Camera-type eye (tissue), 1 donor: ENCODE measurements at places on chromosomes 6 and 20. TPM values are rescaled to one million over a fixed set of nuclear protein-coding genes. Genes with fewer than 3 reads are reported as not detected.

MTG2 gene
- total RNA-seq: 26.1 TPM

DNAH8 gene
- total RNA-seq: 0.27 TPM

BCLAF1 gene
- 327 TPM for total RNA-seq

CST5 gene
- not detected for total RNA-seq

FAM83D gene
- total RNA-seq: 6.3 TPM

COL9A3 gene
- total RNA-seq: 134 TPM

DEFB124 gene
- total RNA-seq: not detected

VGLL2 gene
- 2.8 TPM for total RNA-seq

SAPCD1 gene
- total RNA-seq: 3.8 TPM

ETV7 gene
- total RNA-seq: 0.38 TPM

TSPYL1 gene
- total RNA-seq: 77.6 TPM

SPATS1 gene
- not detected for total RNA-seq

VSTM2L gene
- total RNA-seq: 25.0 TPM

LRFN2 gene
- total RNA-seq: 6.2 TPM

C6orf52 gene
- not detected for total RNA-seq

POLR1C gene
- total RNA-seq: 34.3 TPM

DLL1 gene
- 23.6 TPM for total RNA-seq

MOG gene
- total RNA-seq: 0.16 TPM

GPR6 gene
- not detected for total RNA-seq

NRSN2 gene
- 16.0 TPM for total RNA-seq

GCNT2 gene
- total RNA-seq: 34.2 TPM

ZBP1 gene
- total RNA-seq: not detected

NKX2-4 gene
- not detected for total RNA-seq

SYTL3 gene
- total RNA-seq: 3.2 TPM

PRL gene
- total RNA-seq: 0.99 TPM

GJA10 gene
- total RNA-seq: 2.5 TPM

GTSF1L gene
- total RNA-seq: not detected

SMLR1 gene
- not detected for total RNA-seq

HMGA1 gene
- 48.7 TPM for total RNA-seq

HAO1 gene
- total RNA-seq: not detected

CFAP61 gene
- total RNA-seq: 2.1 TPM

MLIP gene
- 8.0 TPM for total RNA-seq

CD2AP gene
- 41.7 TPM for total RNA-seq

PDE7B gene
- total RNA-seq: 15.7 TPM

FAM229B gene
- 26.5 TPM for total RNA-seq

NKAPL gene
- total RNA-seq: 2.4 TPM

RBPJL gene
- total RNA-seq: not detected

STMND1 gene
- total RNA-seq: not detected

TUBB2A gene
- 209 TPM for total RNA-seq

FAM83B gene
- 4.5 TPM for total RNA-seq

SLC4A11 gene
- total RNA-seq: 1.8 TPM

NR2E1 gene
- 48.3 TPM for total RNA-seq

KHDC1 gene
- 5.5 TPM for total RNA-seq
